Putamen (tissue), 1 donor: ENCODE measurements at places on chromosomes 3 and 15.

GRCh38 chr3:107272885-107273284 lies 104.4 kb upstream of the CCDC54 start:
- no peak for DNase-seq

DNA sequence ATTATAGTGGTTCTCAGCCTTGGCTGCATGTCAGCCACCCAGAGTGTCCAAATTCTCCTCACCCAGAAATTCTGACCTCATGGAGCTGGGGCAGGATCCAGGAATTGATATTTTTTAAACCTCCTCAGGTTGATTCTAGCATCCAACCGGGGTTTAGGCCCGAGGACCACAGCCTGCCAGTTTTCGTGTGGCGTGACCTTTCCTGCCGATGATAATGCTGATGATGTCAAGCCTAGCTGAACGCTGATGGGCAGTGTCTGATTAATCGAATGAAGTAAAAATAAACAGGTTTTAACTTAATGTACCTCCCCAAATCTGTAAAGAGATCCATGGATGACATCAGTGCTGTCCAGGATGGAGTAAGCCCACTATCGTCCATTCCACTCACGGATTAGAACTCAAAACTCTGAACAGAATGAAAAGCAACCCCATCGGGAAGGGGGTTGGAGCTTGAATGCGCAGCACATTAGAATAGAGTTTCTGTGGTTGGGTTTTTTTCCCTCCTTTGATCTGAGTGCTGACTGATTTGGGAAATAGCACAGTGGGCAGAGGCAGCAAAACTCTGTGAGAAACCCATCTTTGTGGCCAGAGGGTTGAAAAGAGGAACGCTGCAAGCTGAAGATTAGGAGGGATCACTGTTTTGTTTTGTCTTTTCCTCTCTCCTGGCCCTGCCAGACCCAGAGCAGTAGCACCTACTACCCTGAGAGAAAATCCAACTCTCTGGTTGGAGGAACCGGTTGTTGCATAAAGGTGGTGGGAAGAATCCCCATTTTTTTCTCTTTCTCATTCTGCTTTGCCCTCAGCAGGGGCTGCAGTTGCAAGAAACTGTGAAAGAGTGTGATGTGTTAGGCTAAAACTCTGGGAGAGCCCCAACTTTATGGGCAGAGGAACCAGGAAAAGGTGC lies 153.9 kb downstream of the APBA2 start:
- DNase-seq = no peak

GRCh38 chr15:100464256-100464655 lies 64.5 kb downstream of the CERS3 start:
- no peak for DNase-seq

DNA sequence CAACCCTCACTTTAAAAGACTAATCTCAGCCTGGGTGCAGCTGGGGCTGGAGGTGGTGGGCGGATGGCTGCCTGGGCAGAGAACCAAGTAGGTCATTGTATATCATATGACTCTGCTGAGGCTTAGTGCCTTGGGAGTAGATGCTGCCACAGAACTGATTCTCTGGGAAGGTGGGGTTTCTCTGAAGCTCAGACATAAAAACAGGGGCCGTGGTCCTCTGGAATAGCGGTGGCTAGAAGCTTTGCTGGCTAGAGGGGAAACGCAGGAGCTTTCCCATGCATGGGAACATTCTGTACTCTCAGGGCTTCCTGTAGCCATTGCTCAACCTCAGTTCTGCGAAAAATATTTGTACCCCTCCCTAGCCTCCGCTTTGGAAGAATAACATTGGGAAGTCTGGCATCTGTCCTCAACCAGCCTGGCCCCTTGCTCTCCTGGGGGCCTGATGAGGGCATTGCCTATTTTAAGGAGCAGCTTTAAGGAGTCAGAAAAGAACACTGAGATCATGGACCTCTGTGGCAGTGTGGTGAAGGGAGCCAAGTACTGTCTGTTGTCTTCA lies 14.7 kb downstream of the TIMP4 start:
- no peak for DNase-seq

- no peak for DNase-seq
Observed at GRCh38 chr15:63405683-63406390, 24.2 kb upstream of the CA12 start.

- DNase-seq = no peak
Observed at GRCh38 chr15:49810720-49811119, 189.9 kb downstream of the DTWD1 start.

GRCh38 chr15:52417521-52417920 lies 111.2 kb downstream of the MYO5A start:
- DNase-seq = no peak

GRCh38 chr3:126394977-126395321 lies 240 bp downstream of the CFAP100 start:
- no peak for DNase-seq

DNA sequence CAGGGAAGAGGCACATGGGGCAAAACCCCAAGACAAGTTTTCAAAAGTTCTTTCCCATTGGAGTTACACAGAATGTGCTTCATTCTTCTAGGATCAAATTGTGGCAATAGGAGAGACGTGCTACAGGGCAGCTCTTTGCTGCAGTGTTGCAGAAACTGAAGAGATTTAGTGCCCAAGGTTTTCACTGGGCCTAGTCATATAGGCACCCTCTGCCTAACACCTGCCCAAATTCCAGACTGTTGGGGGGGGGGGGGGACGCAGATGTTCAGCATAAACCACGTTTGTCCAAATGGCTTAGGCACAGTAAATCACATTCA lies 346.8 kb upstream of the ZNF717 start:
- DNase-seq = no peak

DNA sequence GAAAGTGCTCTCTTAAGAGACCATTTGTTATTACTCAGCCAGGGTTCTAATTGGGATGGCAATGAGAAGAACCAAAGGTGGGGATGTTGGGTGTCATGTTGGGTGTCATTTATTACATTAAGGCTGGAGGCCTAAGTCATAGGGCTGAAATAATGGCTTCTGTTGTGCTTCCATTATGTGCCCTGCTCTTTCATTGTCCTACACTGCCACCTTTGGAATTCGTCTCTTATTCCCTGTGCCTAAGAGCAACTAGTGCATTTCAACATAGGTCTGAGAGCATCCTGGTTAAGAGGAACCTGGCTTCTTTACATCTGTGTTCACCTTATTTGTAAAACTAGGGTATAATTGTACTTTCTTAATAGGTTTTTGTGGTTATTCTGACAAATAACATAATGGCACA lies 32.2 kb downstream of the RIOX2 start:
- no peak for DNase-seq

DNA sequence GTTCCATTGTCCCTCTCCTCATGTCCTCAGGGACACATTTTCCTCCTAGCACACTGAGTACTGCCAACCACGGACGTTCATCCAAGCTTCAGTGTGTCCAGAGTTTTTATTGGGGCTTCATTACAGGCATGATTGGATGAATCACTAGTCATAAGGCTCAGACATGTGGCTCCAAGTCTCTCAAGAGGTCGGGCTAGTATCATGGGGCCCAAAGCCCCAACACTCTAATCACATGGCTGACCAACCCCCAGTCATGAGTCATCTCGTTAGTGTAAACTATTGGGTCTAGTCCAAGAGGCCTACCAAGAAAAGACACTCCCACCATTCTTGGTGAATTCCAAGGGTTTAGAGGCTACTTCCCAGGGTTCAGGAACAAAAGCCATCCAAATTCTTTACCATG lies 4.4 kb downstream of the TERC start:
- no peak for DNase-seq

- DNase-seq = no peak
Observed at GRCh38 chr3:5423076-5423475, 235.6 kb downstream of the EDEM1 start.

GRCh38 chr15:98390946-98391530 lies 257.3 kb upstream of the IGF1R start:
- no peak for DNase-seq

DNA sequence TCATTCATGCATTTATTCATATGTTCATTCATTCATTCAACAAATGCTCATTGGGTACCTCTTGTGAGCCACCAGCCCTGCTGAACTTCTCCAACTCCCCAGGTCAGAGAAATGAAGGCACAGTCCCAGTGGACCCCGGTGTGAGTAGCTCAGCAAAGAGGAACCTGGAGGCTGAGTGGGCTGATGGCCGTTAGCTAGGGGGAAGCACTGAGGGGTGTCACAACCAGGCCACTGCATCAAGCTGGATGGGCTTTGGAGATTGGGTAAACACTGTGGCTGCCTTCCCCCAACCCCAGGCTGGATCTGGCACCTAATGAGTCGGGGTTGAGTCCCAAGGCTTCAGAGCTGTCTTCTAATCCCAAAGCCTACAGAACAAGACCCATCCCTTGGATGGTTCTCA lies 12.1 kb upstream of the ALAS1 start:
- no peak for DNase-seq

- no peak for DNase-seq
Observed at GRCh38 chr3:7728566-7729519, 772.8 kb upstream of the LMCD1 start.

GRCh38 chr15:56496635-56497034 lies 31.7 kb upstream of the MNS1 start:
- peak; percentile 34 for DNase-seq

DNA sequence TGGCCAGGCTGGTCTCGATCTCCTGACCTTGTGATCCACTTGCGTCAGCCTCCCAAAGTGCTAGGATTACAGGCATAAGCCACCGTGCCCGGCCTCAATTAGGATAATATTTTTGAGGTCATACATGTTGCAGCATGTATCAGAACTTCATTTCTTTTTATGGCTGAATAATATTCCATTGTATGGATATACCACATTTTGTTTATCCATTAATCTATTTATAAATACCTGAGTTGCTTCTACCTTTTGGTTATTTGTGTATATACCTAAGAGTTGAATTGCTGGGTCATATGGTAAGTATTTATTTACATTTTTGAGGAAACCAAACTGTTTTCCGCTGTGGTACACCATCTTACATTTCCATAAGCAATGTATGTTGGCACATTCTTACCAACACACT lies 18.1 kb upstream of the PYGO1 start:
- no peak for DNase-seq

GRCh38 chr3:32296251-32297204 lies 58.0 kb downstream of the CMTM8 start:
- DNase-seq = peak; percentile 37

DNA sequence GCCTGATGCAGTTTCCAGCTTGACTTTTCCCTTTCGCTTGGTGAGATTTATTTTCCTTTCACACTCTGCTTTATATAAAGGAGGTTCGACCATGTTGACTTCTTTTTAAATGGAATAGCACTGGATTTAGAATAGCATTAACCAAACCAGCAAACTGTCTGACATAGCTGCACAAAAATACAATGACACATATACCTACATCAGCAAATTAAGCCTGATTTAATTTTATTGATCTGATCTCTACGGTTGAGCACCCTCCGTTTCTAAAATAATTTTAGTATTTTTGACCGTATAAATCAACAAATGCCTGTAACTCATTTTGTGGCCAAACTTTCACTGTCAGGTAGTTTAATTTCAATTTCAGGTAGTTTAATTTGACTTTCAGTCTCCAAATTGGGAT lies 5.8 kb upstream of the EIF5A2 start:
- no peak for DNase-seq

DNA sequence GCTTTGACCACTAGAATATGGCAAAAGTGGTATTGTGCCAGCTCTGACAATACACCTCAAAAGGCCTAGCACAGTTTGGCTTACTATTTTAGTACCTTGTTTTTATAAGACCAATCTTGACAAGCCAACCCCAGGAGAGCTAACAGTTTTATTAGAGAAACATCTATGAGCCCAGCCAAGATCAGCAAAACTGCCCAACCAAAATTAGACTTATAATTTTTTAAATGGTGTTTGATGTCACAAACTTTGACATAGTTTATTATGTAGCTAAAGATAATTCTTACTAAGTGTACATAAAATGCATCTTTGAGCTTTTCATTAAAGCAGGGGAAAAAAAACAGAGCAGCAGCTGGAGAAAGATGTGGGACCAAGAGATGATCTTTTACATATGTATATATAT lies 537.5 kb downstream of the ZPLD1 start:
- no peak for DNase-seq

DNA sequence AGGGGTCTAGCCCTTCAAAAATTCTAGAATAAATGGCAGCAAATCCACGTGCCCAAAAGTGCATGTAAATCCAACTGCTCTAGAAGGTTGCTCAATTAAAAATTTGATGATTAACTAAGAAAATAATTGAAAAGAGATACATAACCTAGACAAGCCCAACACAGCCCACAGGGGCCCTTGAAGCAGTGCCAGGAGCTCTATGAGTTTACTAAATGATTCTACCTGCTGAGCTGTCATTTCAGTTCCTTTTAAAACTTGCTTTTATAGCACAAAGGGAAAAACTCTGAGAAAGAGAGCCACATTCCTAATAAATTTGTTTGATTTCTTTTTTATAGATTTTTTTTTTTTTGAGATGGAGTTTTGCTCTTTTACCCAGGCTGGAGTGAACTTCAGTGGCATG lies 38.9 kb upstream of the GNB5 start:
- DNase-seq = no peak

- no peak for DNase-seq
Observed at GRCh38 chr3:37968813-37969595, 21.6 kb upstream of the VILL start.

- DNase-seq = no peak
Observed at GRCh38 chr3:141302364-141303141, 65.8 kb upstream of the ZBTB38 start.
